Stimulated activated CD8-positive, alpha-beta memory T cell treated with anti-CD3 and anti-CD28 coated beads, Interleukin-12 subunit alpha, Interleukin-12 subunit beta, amount 100 ng/mL, for 1 hour (primary cell): ENCODE measurements at places on chromosomes 2 and 18.

GRCh38 chr2:75960472-75961009 is 249.8 kb upstream of the GCFC2 start:
- no peak for DNase-seq

DNA sequence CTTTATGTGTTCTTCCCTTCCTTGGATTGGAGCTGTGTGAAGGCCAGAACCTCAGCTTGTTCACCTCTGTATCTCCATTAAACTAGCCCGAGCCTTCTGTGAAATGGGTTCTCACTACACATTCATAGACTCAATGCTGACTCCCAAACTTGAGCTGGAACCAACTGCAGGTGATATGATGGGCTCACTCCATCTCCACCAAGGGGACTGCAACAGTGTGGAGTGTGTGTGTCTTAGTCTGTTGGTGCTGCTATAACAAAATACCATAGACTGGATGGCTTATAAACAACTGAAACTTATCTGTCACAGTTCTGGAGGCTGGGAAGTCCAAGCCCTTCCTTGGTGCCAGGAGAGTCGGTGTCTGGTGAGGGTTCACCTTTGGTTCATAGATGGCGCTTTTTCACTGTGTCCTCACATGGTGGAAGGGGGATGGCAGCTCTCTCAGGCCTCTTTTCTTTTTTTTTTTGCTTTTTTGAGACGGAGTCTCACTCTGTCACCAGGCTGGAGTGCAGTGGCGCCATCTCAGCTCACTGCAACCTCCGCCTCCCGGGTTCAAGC is 94.2 kb upstream of the MAP4K3 start:
- DNase-seq: no peak

DNA sequence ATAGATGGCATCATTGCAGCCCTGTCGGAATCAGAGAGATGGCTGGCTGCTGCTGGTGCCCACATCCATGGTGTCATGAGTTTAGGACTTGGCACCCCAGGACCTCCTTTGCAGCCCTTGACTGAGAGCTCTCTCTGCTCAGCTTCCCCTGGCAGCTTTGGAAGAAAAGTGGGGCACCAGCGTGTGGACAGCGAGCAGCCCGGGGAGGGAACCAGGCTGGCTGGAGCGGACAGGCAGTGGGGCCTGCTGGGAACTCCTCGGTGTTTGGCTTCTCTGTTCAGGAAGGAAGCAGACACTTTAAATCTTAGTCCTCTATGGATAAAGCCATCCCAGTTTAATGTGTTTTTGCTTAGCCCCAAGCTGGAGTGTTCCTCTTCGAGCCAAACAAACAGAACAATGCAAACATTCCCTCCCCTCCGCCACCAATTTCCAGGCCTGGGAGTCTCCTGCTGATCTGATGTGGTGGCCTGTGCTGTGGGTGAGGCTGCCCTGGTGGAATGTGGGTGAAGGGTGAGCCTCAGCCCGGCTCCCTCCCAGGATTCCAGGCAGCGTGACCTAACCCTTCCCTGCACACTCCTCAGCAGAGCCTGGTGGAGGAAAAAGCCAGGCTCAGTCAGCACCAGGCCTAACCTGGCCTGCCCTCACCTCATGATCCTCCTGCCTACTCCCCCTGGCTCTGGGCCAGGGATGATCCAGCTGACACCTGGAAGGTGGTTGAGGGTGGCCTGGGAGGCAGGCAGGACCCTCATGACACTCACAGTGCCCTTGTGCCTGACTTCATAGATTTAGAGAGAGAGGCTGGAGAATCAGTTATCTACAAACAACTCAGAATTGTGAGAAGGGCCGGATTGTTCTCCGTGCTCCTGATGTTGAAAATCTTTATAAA is 21.6 kb upstream of the ITGB6 start:
- DNase-seq: no peak

GRCh38 chr18:24791751-24792545 is 331.5 kb downstream of the HRH4 start:
- no peak for DNase-seq

DNA sequence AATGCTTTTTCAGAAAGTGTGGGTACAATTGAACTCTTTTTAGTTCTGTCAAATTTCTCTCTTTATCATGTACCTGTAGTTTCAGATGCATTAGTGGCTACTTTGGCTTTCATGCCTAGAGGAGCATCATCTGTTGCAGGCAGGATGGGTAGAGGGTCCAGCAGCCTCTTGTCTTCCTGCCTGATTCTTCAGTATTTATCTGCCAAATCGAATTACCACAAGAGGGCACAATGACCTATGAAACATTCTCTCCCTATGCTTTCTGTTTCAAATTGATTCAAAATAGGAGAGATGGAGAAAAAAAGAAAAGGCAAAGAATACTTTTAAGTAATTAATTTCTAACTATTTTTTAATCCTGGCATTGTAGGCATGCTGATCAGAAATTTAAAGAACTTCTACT is 477.2 kb downstream of the TRIB2 start:
- DNase-seq: no peak

- no peak for DNase-seq
These were observed 141.0 kb downstream of the TMEM17 start for GRCh38 chr2:62364791-62365528.

DNA sequence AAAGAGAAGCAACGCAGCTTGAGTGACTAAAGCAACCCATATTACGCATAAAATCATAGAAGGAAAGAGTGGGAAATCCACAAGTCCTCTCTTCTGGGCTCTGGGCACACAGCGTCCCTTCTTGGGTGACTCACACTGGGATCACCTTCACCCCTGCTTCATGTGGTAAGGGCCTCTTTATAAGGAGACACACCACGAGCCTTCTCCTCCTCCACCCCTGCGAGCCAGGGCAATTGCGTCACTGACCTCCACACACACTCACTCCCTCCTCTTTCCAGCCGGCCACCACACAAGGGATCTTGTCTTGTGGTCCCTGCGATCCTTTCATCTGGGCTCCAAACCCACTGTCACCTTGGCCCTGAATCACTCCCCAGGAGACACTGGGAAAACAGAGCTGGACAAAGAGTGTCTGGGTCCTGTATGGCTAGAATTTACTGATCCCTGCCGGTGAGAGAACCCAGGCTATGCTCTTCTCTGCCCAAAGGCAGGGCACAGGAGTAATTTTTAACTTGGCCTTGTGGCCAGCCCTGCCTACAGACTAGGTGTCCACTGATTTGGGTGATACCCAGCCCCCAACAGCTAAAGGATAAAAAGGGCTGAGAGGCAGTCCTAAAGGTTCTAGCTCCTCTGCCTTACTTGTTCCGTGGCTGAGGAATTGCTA is 35.3 kb downstream of the NHEJ1 start:
- no peak for DNase-seq
